NCI-H69 (cell line): ENCODE measurements at places on chromosomes 3 and 15.

DNA sequence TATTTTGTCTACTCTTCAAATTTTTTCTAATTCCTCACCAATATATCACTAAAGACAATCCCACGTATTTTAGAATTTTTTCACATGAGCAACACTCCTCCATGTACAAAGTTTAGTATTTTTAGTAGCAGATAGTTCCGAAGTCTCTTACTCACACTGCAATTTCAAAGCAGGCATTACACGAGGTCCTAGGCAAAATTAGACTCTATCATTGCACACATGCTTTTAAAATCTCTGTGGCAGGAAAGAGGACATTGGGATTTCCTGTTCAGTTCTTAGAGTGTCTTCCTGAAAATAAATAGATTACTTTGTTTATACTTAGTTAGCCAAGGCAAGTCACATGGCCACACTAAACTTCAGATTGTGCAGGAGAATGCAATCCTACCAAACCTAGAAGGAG is 847.7 kb downstream of the ROBO2 start:
- no peak for DNase-seq

DNA sequence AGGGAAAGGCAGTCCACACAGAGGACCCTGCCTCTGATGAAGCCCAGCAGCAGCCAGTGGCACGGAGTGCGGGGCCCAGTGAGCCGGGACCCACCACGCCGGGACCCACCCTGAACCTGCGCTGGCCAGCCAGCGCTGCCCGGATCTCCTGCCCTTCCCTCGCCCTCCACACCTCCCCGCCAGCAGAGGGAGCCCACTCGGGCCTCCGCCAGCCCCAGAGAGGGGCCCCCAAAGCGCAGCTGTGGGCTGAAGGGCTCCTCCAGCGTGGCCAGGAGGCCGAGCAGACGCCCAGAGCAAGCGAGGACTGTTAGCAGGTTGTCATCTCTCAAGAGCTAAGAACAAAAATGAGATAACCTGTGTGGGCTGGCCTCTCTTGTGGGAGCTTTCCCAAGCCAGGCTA is 81.3 kb upstream of the ATP10A start:
- DNase-seq, result no peak

DNA sequence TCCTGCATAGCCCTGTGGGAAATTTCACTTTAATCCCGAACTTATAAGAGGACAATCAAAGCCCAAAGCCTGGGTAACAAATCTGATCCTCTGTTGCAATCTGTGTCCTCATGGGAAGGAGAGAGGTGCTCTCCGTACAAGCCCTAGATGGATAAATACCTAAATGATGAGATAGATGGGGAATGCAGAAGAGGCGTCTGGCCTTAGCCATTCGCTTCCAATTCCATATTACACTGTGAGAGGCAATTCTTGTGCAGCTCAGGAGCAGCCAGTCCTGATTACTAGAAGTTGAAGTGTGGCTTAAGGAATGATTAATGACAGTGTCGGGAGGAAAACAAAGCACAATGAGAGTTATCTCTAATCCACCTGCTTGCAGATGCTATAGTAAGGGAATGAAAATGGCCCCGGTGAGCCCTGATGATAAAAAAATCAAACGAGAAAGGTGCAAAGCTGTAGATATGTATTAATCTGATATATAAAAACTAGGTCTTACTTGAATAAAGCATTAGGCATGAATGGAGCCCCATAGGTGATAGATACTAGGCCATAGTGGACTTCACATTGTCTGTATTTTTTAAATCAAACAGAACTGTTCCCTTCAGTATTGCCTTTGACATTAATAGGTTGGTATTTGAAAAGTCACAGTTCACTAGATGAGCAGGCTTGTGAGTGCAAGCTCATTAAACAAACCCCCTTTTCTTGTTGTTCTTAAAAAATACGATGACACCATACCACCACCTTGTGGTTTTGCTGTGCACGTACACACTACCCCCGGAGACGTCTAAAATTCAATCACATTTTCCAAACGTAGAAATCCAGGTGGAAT is 54.2 kb upstream of the TMCO5A start:
- DNase-seq, result peak; percentile 84

GRCh38 chr3:36900474-36901443 is 44.1 kb downstream of the TRANK1 start:
- no peak for DNase-seq

DNA sequence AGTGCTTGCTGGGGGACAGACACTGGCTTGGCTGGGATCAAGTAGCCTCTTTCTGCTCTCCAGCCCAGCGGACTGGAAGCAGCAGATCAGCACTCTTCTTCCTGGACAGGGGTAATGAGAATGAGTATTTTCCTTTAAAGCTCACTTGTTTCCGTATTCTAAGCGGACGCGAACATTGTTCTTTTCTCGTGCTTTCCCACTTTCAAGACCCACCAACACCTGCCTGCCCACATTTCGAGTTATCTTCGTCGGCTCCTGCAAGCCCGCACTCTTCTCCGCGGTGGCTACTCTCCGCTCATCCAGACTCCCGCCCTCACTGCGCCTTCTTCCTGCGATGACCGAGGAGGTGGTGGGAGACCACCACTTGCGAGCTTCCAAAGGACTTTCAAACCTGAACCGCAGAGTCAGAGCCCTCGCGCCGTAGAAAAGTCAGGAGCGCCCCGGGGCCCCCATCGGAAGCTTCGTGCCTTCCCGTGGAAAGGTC is 1.6 kb upstream of the PPM1L start:
- peak; percentile 70 for DNase-seq

DNA sequence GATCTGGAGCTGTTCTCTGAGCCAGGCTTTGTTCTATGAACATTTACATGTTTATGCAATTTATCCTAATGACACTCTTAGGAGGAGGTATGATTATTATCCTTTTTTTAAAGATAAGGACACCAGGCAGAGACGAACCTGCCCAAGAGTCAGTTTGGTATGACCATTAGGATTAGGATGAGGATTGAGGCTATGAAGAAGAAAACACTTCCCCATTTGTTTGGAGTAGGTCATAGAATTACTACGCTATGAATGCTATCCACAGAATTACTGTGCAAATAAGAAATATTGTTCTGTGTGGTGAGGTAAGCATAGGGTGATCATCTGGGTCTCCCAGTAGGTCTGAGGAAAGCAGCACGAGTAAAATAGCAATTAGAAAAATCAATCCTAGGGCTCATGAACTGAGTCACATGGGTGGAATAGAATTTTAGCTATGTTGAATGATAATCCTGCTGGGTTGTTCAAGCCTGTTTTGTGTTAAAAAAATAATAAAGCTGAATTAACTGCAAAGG is 23.9 kb downstream of the EIF4E3 start:
- no peak for DNase-seq

- DNase-seq, result peak; percentile 67
These were observed 211.7 kb downstream of the DTWD1 start for GRCh38 chr15:49832511-49832910.
